ENCODE measurements at places on chromosomes 4 and X.

- peak; percentile 38 for DNase-seq
These were observed 15.4 kb downstream of the TSPAN5 start for GRCh38 chr4:98642991-98643426.

DNA sequence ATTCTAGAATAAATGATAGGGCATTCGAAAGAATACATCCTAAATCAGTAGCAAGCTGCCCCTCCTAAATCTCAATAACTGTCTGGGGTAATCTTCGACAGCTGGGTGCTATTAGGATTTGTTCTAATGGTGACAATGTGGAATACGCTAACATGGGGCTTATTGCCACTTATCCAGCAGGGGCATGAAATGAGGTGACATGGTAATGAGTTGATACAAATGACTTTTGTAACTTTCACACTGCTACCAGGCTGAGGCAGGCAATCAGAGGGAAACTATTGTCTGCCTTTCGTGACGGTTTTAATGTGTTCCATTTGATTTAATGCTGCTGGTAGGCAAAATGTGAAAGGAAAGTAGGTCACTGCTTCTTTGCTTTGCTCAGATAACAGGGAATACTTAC lies 1047.4 kb upstream of the PABPC4L start:
- DNase-seq = no peak

GRCh38 chrX:31606771-31607170 lies 534.9 kb upstream of the FTHL17 start:
- peak; percentile 3 for DNase-seq

- DNase-seq = no peak
These were observed 58.8 kb upstream of the ENPEP start for GRCh38 chr4:110417136-110417535.

GRCh38 chr4:110071466-110071865 lies 126.9 kb downstream of the ELOVL6 start:
- no peak for DNase-seq

- DNase-seq = no peak
These were observed 10.1 kb upstream of the AMBN start for GRCh38 chr4:70581980-70582379.

DNA sequence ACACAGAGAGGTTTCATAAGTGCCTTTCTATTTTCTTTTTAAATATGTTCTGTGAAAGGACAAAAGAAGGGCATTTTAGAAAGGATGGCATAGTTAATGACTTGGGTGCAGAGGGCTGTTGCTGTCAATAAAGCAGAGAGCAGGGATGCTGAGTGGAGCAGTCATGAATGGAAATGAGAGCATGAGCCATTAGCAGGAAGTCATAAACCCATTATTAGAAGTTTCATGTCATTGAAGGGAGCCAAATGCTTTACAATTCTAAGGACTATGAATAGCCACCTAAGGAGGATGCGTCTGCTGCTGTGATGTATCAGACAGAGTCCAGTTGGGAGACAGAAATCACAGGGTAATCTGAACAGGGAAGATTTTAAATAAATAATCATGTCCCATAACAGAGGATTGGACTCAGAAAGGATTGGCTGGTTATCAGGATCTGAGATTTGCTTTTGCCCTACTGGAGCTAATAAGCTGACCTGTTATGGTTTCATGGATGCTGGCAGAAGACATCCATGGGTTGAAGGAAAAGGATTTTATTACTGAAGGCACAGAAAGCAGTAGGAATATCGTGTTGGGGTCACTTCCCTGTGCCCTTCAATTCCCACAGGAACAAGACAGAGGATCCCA lies 47.5 kb upstream of the WDR19 start:
- no peak for DNase-seq

- DNase-seq = no peak
These were observed 71.5 kb upstream of the VEGFC start for GRCh38 chr4:176864238-176864637.

DNA sequence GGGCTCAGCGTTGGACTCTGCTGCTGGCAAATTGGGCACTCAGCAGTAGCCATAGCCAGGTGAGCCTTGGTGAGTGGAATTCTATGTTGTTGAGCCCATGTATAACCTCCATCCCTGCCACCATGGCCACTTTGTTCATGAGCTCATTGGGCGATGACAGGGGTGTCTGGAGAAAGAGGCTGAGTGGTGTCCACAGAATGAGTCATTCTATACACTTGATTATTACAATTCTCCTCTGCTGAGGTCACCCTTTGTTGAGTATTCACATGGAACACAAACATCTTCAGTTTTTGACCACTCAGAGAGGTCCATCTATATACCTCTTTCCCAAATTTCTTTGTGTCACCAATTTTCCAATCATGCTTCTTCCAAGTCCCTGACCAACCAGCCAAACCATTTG lies 1341.7 kb downstream of the PCDH7 start:
- no peak for DNase-seq

- peak; percentile 45 for DNase-seq
These were observed 32.6 kb downstream of the DCK start for GRCh38 chr4:71026086-71026485.

- no peak for DNase-seq
These were observed 53.3 kb downstream of the JADE1 start for GRCh38 chr4:128862608-128863311.

- no peak for DNase-seq
These were observed 34.0 kb downstream of the PLAC8 start for GRCh38 chr4:83080561-83080960.

All from RWPE1 (cell line).